ENCODE measurements at places on chromosomes 5 and 9.

GRCh38 chr9:137650779-137651178, 32.0 kb downstream of the EHMT1 start:
- DNase-seq: no peak

DNA sequence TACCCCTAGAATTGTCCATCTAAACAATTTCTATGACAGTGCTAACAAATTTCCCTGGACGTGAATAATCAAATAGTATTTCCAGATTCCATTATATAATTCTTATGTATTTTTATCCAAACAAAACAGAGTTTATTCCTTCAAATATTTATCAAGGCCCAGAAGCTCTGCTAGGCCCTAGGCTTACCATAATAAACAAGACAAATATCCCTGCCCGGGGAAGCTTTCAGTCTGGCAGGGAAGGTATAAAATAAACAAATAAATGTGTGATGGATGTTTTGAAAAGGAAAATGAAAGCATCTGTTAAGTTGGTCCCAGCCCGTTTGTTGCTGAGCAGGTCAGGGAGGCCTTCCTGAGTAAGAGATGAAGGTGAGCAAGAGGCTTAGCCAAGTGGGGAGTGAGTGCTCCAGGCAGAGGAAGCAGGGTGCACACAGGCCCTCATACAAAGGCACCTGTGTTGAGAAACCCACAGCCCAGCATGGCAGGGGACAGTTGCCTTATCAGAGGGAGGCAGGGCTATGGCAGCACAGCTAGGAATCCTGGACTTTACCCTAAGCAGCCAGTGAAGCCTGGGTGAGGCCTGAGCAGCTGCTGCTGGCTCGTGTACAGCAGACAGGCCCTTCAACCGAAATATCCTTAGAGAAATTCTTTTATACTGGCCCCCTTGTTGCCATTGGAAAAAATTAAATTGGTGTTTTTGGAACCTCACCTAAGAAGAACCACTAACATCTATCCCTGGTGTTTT, 7.7 kb upstream of the SLC35D2 start:
- DNase-seq: no peak

DNA sequence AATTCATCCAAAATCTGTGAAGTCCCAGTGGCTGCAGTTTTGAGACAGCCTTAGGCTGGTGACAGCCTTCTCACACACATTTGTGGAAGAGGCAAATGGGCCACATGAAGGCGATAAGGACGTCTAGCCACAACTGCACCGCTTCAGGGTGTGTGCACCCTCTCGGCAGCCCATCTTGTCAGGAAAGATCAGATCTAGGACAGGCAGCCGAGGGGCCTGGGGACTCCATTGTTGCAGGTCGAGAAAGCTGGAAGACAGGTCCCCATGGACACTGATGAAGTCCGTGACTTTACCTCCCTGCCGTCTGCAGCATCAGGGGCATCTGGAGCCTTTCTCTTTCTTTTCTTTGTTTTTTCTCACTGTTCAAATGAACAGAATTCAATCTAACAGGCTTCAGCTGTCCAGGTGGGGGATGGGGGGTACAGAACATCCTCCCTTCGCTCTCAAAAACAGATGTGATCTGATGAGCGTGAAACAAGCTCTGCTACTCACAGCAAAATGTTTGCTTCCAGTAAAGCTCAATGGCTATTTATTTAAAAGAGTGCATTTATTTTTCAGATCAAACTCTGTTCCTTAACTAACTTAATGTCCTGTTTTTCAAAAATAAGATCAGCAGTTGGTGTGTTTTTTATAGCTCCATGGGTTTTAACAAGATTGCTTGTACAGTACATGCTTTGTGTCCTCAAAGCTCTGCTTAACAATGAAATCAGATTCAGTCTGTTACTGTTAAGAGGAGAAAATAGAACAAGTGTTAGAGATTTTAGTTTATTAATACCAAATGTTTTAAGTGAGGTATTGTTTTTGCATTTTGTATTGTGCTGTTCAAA, 111.8 kb upstream of the OTULINL start:
- no peak for DNase-seq

DNA sequence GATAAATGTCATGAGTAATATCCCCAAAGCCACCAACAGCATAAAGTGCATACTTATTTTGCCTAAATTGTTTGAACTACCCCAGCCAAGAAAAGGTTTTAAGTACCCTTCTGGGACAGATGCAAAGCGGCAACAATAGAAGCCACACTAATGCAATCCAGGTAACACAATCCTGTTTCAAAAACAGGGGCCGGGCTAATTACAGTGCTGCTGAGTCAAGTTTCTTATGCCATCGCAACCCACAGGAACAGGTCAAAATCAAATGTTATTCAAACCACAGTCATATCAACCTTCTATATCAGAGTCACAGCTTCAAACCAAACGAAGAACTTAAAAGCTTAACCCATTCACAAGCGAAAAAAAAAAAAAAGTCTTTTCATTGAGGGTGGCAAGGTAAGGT, 28.3 kb downstream of the EBF1 start:
- DNase-seq: no peak

All from NCI-H510A treated with DMSO at 0.1 percent for 48 hours (cell line).